ENCODE measurements at places on chromosomes 2 and 18.
A peak's percentile ranks its signal among the peaks of the same experiment; 100 is the strongest.

- H3K36me3 ChIP-seq: peaks cover 7% of the 10 kb centered on the region
- no peak for DNase-seq
- peaks cover 11% of the 10 kb centered on the region for H3K27me3 ChIP-seq
- H3K4me3 ChIP-seq: no peak overlapping the region
- no peak overlapping the region for H3K27ac ChIP-seq
Measured at GRCh38 chr18:59148192-59148591, 8.5 kb downstream of the SEC11C start.

DNA sequence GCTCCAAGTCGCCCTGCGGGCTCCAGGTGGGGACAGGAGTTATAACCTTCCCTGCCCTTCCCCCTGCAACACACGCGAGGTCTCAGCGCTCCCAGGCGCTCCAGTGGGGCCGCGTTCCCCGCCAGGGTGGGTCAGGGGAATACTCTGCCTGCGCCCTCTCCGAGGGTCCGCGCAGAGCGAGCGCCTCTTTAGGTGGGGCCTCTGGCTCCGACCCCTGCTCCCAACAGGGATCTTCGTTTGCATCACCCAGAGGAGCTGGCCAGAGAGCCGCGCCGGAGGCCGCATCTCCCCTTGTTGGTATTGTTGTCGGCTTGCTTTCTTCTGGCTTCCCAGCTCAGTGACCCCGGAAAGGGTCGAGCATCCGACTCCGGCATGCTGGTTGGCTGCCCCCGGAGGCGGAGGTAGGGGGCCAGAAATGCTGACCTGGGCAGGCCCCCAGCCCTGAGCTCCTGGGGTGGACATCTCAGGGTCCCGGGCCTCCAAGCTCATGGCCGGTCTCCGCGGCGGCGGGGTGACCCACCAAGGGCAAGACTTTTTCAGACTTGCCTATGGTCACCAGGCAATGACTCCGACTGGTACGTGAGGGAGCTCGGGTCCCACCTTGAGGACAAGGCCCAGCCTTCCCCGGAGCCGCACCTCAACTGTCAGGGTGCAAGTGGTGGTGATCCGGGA lies 11.2 kb upstream of the EN1 start:
- no peak overlapping the region for H3K27ac ChIP-seq
- no peak overlapping the region for H3K4me3 ChIP-seq
- H3K4me1 ChIP-seq: peaks cover 17% of the 10 kb centered on the region

DNA sequence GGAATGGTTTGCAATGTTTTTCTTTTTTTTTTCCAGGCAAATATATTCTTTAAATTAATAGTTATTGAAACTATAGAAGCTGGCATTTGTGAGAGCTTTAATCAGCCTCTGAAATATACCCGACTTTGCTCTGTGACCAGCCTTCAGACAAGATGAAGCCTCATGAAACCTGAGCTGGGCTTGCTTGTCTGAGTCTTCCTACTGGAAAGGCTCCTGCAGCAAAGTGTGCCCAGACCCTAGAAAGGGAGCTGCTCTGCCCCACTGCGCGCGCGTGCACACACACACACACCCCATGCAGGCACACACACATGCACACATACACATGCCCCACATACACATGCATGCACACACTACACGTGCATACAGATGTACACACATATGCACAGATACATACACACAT lies 203.3 kb upstream of the NT5C1B start:
- peaks cover 88% of the 10 kb centered on the region for H3K4me1 ChIP-seq
- H3K36me3 ChIP-seq: no peaks in the 10 kb centered on the region
- peak; percentile 26 for DNase-seq
- no peaks in the 10 kb centered on the region for H3K27me3 ChIP-seq
- H3K4me3 ChIP-seq: peak overlapping the region; percentile 48

GRCh38 chr18:76502551-76502950 lies 7.5 kb upstream of the ZNF516 start:
- H3K4me3 ChIP-seq: no peak overlapping the region
- peak overlapping the region; percentile 30 for H3K27ac ChIP-seq
- peaks cover 65% of the 10 kb centered on the region for H3K4me1 ChIP-seq
- peaks cover 5% of the 10 kb centered on the region for H3K27me3 ChIP-seq
- DNase-seq: no peak

DNA sequence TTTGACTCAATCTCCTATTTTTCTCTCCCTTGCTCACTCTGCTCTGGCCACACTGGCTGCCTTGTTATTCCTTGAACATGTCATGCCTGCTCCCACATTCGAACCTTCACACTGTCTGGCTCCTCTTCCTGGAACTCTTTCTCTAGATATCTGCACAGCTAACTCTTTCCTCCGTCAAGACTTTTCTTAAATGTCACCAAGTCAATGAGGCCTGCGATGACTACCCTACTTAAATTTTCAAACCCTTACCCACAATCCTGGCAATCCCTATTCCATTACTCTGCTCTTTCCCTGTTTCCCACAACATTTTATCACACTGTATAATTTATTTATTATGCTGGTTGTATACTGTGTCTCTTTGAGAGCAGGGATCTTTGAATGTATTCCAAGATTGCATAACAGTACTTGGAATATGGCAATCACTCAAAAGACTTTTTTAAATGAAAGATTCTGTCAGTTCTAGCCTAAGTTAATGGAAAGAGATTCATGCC lies 206.2 kb downstream of the SRBD1 start:
- H3K4me3 ChIP-seq: no peak overlapping the region
- H3K36me3 ChIP-seq: no peaks in the 10 kb centered on the region
- no peaks in the 10 kb centered on the region for H3K4me1 ChIP-seq
- H3K27ac ChIP-seq: no peak overlapping the region
- H3K27me3 ChIP-seq: no peaks in the 10 kb centered on the region
- no peak for DNase-seq

DNA sequence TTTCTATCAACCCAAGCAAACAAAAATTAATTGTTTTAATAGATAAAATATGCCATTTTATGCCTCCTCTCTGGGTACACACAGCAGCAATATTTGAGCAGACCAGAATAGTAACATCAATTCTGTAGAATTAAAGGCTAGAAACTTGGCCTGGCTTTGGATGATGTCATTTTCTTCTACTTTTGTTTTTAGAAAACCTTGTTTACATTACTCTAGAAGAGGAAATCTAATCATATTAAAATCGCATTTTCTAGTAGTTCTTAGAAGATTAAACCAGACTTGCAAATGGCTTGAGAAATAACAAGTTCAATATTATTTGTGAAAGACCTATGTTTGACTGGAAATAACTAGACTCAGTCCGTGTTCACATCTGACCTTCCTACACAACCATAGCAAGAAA lies 102.3 kb upstream of the RFX8 start:
- H3K27ac ChIP-seq: no peak overlapping the region
- peaks cover 4% of the 10 kb centered on the region for H3K36me3 ChIP-seq
- no peak overlapping the region for H3K4me3 ChIP-seq
- no peak for DNase-seq
- H3K27me3 ChIP-seq: peaks cover 18% of the 10 kb centered on the region
- no peaks in the 10 kb centered on the region for H3K4me1 ChIP-seq

GRCh38 chr2:40488927-40489677 lies 37.2 kb upstream of the SLC8A1 start:
- no peak for DNase-seq
- H3K4me1 ChIP-seq: peaks cover 37% of the 10 kb centered on the region
- H3K4me3 ChIP-seq: no peak overlapping the region
- H3K36me3 ChIP-seq: no peaks in the 10 kb centered on the region
- no peak overlapping the region for H3K27ac ChIP-seq

- no peak overlapping the region for H3K27ac ChIP-seq
- DNase-seq: no peak
- peaks cover 71% of the 10 kb centered on the region for H3K4me1 ChIP-seq
- no peaks in the 10 kb centered on the region for H3K36me3 ChIP-seq
- no peaks in the 10 kb centered on the region for H3K27me3 ChIP-seq
- no peak overlapping the region for H3K4me3 ChIP-seq
Measured at GRCh38 chr18:3088449-3088848, 75.5 kb upstream of the LPIN2 start.

GRCh38 chr2:166643980-166644379 lies 149.9 kb upstream of the SCN7A start:
- no peak for DNase-seq
- no peaks in the 10 kb centered on the region for H3K4me1 ChIP-seq
- H3K27me3 ChIP-seq: no peaks in the 10 kb centered on the region
- H3K27ac ChIP-seq: no peak overlapping the region
- no peaks in the 10 kb centered on the region for H3K36me3 ChIP-seq

DNA sequence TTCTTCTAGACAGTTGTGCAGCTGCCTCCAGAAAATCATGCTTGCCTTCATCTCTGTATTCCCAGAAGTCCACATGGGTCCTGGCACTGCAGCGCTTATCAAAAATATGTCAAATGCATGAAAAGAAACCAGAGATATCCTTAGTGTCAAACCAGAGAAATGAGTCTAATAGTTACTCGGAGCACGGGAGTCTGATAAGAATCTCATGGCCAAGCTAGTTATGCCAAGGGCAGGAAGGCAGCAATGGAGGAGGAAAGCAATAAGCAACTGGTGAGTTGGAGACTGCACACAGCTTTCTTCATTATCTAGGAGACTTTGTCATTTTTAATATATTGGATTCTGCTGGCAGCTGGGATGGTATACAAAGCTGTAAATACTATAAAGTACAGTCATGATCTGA lies 38.6 kb downstream of the TRIB2 start:
- peaks cover 30% of the 10 kb centered on the region for H3K4me1 ChIP-seq
- no peak overlapping the region for H3K4me3 ChIP-seq
- no peaks in the 10 kb centered on the region for H3K36me3 ChIP-seq
- no peaks in the 10 kb centered on the region for H3K27me3 ChIP-seq
- no peak for DNase-seq
- H3K27ac ChIP-seq: no peak overlapping the region

DNA sequence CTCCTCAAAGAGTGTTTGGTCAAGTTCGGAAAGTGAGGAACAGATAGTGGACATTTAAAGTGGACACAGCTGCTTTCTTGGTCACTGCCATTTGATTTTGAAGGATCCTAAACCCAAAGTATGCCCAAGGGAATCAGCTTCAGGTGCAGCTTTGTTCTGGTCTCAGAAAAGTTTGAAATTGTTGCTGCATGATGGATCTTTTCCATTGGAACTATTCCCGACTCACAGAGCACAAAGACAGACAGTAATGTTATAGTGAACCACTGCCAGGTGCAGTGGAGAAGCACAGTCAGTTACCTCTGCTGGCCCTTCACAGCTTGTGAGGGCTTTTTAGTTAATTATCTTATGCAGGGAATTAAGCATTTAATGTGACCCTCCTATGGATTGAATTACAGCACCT lies 301.7 kb downstream of the PHLPP1 start:
- no peak overlapping the region for H3K4me3 ChIP-seq
- H3K27me3 ChIP-seq: peaks cover 27% of the 10 kb centered on the region
- H3K36me3 ChIP-seq: peaks cover 8% of the 10 kb centered on the region
- H3K27ac ChIP-seq: no peak overlapping the region
- DNase-seq: no peak

- H3K27me3 ChIP-seq: peaks cover 5% of the 10 kb centered on the region
- H3K4me1 ChIP-seq: peaks cover 49% of the 10 kb centered on the region
- H3K36me3 ChIP-seq: no peaks in the 10 kb centered on the region
- peak overlapping the region; percentile 63 for H3K27ac ChIP-seq
- H3K4me3 ChIP-seq: no peak overlapping the region
Measured at GRCh38 chr2:216308576-216308975, 63.7 kb downstream of the MARCHF4 start.

DNA sequence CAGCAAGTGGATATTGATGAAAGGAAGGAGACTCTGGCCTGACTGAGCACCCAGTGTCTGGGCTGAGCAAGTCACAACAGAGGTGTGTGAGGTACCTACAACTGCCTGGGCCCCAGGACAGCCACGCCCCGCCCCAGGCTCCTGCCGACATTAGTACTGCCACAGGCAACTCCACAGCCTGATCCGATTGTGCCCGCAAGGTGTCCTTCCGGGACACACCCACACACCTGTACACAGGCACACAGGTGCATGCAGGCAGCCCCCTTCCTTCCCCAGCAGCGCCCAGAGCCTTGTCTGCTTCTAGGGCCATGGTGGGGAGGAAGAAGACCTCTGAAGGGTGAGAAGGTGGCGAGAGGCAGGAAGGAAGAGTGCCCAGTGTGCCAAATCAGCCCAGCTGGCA lies 83.6 kb downstream of the TNS1 start:
- no peak for DNase-seq
- H3K4me1 ChIP-seq: peaks cover 86% of the 10 kb centered on the region
- no peaks in the 10 kb centered on the region for H3K36me3 ChIP-seq
- H3K27me3 ChIP-seq: peaks cover 22% of the 10 kb centered on the region
- H3K4me3 ChIP-seq: peak overlapping the region; percentile 35

GRCh38 chr2:231353469-231353868 lies 42.0 kb upstream of the B3GNT7 start:
- no peak overlapping the region for H3K27ac ChIP-seq
- H3K4me3 ChIP-seq: no peak overlapping the region

- no peak for DNase-seq
- H3K27ac ChIP-seq: peak overlapping the region; percentile 60
- peaks cover 3% of the 10 kb centered on the region for H3K27me3 ChIP-seq
- no peaks in the 10 kb centered on the region for H3K4me1 ChIP-seq
Measured at GRCh38 chr2:45439788-45440773, 171.0 kb downstream of the SRBD1 start.

- no peak for DNase-seq
- no peak overlapping the region for H3K4me3 ChIP-seq
- H3K36me3 ChIP-seq: peaks cover 2% of the 10 kb centered on the region
- H3K27ac ChIP-seq: no peak overlapping the region
- H3K4me1 ChIP-seq: peaks cover 14% of the 10 kb centered on the region
Measured at GRCh38 chr2:45836316-45836715, 184.8 kb downstream of the PRKCE start.

- H3K27me3 ChIP-seq: peaks cover 10% of the 10 kb centered on the region
- H3K4me3 ChIP-seq: no peak overlapping the region
- no peaks in the 10 kb centered on the region for H3K36me3 ChIP-seq
- no peak overlapping the region for H3K27ac ChIP-seq
Measured at GRCh38 chr2:120769076-120769786, 33.6 kb downstream of the GLI2 start.

DNA sequence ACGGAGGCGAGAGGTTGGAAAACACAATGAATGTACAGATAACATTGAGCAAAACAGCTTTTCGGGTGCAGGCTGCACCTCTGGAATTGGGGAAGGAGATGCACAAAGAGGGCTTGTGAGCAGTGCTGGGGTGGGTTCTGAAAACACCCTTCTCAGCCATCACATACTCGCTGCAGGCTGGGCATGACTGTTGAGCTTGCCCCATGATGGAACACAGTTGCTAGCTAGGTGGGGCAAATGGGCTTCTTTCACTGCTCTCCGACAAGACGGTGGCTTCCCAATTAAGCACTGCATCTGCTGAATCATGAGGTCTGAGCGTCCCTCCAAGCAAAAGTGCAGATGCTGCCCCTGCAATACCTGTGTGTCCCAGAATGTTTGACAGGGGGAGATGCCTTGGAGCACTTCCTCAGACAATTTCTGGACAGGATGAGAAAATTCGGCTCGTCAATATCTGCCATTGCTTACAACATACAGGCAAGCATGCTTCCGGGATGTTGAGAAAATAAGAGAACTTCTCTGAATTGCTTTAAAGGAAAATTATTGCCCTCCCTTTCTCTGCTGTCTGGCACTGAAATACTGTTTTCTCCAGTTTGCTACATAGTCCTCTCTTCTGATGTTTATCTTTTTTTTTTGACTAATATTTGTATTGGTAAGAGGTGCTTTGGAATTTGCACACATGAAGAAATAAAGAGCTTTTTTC lies 77.3 kb upstream of the SH3BP4 start:
- no peak overlapping the region for H3K4me3 ChIP-seq
- H3K27ac ChIP-seq: no peak overlapping the region
- no peak for DNase-seq
- H3K36me3 ChIP-seq: peaks cover 33% of the 10 kb centered on the region
- H3K4me1 ChIP-seq: no peaks in the 10 kb centered on the region

All from nephron progenitor cell (in vitro differentiated cells).